NCI-H1694 treated with DMSO at 0.1 percent for 48 hours (cell line): ENCODE measurements at places on chromosomes 11 and 22.

GRCh38 chr11:112534208-112534607, 273.5 kb upstream of the PLET1 start:
- DNase-seq: no peak

DNA sequence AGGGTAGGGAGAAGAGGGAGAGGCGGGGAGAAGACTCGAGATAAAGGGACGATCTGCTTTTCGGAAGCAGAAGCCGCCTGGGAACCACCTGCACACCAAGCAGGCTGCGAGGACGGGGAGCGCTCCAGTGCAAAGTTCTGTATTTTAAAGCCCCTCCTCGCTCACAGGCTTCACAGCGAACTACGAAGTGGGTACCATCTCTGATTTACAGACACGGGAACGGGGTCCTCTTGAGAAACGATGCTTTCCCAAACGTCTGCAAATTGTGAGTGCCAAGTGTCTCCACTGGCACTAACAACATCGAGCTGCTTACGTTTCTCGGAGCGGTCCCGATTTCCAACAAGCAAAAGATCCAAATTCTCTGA, 700 bp upstream of the STX3 start:
- no peak for DNase-seq

DNA sequence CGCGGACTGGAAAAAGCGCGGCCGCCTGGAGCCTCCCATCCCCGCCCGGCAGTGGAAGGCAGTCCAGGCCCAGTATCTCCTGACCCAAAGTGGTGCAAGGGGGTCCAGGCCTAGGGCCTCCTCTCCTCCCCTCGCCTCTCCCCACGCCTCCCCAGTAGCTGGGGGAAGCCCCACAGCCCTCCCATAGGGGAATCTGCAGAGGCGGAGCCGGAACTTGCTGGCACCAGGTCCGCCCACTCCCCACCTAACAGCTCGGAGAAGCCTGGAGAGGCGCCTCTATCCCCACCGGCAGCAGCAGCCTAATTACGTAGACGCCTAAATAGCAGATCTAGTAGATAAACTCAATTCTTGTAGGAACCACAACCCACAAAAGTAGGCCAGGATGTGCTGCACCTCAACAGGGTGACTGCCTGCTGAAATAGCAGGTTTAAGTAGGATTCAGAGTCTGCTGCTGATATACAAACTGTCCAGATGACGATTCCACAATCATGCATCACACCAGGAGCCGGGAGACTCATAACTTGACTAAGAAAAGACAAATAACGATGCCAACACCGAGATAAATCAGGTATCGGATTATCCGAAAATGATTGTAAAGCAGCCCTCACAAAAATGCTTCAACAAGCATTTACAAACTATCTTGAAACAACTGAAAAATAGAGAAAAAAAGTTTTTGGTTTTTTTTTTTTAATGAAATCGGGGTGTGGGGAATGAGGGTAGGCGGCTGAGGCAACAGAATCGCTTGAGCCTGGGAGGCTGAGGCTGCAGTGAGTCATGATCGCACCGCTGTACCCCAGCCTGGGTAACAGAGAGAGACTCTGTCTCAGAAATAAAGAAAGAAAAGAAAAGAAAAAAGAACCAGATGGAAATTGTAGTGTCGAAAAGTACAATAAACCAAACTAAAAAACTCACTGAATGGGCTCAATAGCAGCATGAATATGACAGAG, 11.4 kb upstream of the BRD1 start:
- no peak for DNase-seq

DNA sequence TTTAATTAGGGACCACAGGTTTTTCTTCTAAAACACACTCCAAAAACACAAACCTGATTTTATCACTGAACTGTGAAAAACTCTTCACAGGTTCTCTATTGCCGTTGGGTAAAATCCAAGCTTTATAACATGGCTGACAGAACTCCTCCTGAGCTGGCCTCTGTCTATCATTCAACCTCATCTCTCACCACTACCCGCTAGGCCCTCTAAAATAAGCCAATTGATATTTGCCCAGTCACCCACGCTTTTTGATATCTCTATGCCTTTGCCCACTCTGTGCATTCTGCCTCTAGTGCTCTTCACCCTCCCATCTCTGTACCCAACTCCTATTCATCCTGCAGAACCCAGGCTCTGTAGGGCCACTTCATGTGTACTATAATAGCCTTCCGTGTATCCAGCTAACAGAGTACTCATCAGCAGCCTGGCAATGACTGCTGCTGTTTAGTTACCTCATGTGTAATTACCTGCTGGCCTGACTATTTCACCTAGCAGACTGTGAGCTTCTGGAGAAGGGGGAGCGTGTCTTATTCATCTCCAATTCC, 1.1 kb upstream of the CNGA4 start:
- DNase-seq: no peak

GRCh38 chr11:10487002-10487647, 32.1 kb downstream of the AMPD3 start:
- DNase-seq: no peak

- DNase-seq: no peak
These were observed 64.9 kb downstream of the DEPDC5 start for GRCh38 chr22:31818481-31819392.

DNA sequence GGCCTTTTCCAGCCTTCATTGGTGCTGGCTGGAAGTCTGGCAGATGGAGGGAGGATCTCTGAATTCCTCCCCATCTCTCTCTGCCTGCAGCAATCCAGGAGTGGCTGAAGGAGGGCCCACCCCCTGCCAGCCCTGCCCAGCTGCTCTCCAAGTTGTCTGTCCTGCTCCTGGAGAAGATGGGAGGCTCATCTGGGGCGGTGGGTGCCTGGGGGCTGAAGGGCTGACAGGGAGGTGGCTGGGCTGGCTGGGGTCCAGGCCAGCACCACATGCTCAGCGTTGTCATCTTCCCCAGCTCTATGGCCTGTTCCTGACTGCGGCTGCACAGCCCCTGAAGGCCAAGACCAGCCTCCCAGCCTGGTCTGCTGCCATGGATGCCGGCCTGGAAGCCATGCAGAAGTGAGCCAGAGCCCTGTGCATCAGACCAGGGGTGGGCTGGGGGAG, 12.2 kb downstream of the TKFC start:
- DNase-seq: peak; percentile 13
